ENCODE measurements at places on chromosomes 7 and 10.

GRCh38 chr7:106281585-106282318 is 3.0 kb downstream of the NAMPT start:
- no peak for DNase-seq

DNA sequence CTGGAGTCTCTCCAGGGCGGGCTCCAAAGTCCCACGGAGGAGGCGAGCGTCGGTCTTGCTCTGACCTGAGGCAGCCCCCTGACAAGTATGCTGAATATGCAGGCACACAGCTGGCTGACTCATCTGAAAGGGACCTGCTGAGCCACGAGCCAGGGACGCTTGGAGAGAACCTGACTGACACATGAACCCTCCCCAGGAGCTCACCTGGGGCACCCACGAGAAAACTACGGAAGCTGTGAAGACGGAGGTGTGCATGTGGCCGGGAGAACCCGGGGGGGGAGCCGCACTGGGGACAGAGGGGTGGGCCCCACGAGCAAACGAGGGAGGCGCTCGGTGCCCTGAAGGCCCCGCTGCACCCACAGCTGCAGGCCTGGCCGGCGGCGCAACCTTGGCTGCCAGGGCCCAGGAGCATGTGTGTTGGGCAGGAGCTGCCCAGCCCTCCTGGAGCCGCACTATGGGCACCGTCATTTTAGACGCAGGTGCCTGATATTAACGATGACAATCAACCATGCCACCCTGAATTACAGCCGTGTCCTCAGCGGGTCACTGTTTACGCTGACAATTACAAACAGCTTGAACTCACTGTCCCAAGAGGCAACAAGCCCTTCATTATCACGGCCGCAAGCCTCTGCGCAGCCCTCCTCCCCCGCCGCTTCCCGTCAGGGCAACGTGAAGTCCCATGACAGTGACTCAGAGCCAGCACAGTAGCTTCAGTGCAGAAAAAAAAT is 64.7 kb downstream of the DIP2C start:
- DNase-seq = no peak

DNA sequence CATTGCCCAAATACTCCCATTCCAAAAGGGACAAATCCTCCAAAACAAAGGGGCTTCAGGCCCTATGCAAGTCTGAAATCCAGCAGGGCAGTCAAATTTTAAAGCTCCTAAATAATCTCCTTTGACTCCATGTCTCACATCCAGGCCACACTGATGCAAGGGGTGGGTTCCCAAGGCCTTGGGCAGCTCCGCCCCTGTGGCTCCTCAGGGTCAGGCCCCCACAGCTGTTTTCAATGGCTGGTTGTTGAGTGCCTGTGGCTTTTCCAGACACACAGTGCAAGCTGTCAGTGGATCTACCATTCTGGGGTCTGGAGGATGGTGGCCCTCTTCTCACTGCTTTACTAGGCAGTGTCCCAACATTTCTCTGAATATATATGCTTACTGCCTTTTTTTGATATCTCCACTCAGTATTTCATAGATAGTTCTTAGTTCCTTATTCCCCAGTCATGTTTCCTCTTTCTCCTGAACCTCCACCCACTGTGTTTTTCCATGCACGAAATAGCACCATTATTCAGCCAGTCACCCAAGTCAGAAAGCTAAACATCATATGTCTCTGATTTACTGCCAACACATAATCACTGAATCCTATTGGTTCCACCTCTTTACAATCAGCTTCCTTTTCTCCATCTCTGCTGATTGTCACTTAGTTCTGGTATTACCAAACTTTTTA is 172.6 kb upstream of the CACNA2D1 start:
- no peak for DNase-seq

GRCh38 chr10:127875449-127875765 is 17.3 kb downstream of the CLRN3 start:
- no peak for DNase-seq

GRCh38 chr7:19964246-19964645 is 190.8 kb upstream of the TMEM196 start:
- DNase-seq = no peak
